ENCODE measurements at places on chromosomes 12 and 14.

- no peak for DNase-seq
Measured at GRCh38 chr14:52279408-52279807, 11.9 kb downstream of the PTGDR start.

DNA sequence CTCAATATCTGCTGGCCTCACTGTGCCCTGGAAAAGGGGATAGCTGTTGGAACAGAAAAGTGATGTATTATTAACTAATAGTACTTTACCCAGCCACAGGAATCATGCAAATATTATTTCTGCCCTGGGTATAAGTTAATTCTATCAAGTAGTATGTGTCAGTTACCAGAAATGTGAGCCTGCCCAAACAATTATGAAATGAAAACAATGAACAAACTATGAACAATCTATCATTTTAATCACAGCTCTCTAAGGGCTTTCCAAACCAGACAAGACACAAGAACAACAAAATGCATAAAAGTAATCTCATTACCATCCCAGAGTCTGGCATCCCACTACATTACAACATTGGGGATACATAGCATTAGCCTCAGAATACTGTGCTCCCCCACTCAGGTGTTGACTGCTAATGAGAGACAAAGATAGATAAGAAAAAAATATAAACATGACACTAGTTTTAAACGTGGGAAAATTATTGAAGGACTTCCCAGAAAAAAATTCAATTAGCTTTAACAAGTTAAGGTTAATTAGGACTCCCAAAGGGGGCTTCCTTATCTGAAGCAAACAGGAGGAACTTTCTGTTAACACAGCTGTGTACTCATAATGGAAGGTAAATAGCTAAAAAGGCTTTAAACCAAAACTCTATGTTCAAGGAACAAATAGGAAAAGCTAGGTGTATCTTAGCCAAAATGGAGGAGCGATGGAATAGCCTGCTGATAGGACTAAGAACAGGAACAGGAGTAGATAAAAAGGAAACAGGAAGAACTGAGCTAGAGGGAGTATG, 3.3 kb downstream of the DCAF5 start:
- no peak for DNase-seq

DNA sequence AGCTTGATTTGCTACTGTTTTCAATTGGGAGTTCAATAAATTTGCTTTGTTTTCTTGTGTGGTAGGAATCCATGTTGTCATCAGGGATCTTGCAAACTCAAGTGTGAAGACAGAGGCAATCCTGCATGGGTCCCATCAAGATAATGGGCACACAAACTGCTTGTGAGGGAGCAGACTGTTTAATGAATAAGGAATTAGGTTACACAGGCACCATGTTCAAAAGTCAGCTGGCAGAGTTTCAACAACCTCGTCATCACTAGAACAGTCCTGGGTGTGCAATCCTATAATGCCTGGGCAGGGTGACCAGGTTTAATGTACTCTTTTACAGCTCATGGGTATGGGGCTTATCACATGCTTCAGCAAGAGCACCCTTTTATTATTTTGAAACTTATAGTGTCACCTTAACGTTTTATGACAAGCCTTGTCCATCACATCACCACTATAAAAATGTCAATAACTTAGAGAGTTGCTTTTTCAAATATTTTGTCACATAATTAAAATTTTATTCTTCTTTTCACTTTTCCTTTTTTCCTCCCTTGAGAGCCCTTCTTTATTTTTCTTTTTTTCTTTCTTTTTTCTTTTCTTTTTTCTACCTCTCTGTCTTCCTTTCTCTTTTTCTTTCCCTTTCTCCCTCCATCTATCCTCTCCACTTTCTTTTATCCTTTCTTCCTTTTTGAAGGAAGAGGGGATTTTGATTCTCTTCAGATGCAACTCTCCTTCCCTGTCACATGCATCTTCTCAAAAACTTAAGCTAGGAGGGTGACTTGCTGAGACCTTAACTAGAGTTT, 252.2 kb upstream of the ATP2B1 start:
- no peak for DNase-seq

DNA sequence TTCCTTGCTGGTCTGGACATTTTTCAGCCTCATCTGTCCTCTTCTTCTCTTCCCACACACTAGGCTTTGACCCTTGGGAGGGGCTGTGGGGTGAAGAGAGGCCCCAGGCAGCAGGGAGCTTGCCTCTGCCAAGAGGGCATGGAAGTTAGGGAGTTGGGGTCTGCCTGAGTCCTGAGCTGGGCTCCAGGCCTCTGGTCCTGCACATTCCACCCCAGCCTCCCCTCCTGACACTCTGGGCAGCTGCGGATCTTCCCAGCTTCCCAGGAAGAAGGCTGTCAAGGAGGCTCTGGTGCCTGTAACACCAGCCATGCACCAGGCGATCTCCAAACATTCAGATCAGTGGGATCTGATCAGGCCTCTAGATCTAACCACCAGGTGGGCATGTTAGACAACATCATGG, 169.1 kb upstream of the PRMT8 start:
- DNase-seq: no peak

- peak; percentile 24 for DNase-seq
Measured at GRCh38 chr12:29241821-29242591, 92.9 kb downstream of the FAR2 start.

DNA sequence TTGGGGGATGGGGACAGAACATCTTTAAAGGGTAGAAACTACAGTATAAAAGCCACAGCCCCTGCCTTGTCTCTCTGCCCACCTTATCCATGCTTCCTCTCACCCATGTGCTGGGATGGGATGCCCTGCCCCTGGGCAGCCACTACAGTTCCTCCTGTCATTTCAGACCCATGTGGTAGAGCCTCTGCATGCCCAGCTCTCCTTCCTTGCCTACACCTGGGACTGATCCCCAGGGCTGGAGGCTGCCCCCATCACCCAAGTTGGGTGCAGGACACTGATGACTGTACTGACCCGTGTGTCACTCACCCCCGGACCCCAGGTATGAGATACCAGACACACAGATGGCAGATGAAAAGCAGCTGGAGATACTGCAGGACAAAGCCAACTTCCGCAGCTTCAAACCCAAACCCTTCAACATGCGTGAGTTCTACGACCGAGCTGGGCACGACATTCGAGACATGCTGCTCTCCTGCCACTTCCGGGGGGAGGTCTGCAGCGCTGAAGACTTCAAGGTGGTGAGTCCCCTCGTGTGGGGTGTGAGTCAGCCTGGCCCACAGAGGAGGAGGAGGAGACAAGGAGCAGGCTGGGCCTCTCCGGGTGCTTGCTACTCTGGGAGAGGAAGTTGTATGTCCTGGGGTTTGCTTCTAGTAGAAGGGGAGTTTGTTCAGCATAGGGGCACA, 2.2 kb downstream of the ASIC1 start:
- DNase-seq: no peak

- DNase-seq: no peak
Measured at GRCh38 chr14:105486974-105487448, 325 bp downstream of the CRIP1 start.

GRCh38 chr14:25837551-25837965, 760.3 kb downstream of the NOVA1 start:
- no peak for DNase-seq

GRCh38 chr12:54136844-54137580, 51.8 kb downstream of the SMUG1 start:
- no peak for DNase-seq

DNA sequence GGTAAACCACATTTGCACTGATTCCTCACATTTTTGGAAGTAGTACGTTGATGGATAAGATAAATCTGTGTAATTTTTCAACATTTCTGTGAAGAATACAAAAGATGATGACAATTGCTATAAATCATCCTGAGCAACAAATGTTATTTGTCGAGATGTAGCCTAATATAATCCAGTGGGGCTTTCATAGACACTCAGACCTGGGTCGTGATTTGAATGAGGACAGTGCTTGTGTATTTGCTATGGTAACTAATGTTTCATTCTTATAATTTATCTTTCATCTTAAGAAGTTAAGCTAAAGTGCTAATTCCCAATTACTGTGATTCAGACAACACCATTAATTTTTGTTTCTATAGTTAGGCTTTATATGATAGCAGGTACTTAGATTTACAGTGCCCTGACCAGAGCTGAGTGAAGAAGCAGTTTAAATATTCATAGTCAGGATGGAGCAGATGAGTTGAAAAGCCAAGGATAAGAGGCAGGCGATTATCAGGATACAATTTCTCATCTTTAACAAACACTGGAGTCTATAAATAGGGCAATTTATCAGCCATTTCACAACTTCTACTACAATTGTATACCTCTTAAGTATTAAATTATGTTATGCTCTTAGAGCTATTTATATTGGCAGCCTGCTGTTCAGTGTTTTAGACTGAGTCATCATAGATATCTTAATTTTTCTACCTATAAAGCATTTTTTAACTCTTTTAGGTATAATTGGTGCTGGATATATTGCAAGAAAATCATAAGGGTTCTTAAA, 359.9 kb downstream of the TRHDE start:
- DNase-seq: no peak

DNA sequence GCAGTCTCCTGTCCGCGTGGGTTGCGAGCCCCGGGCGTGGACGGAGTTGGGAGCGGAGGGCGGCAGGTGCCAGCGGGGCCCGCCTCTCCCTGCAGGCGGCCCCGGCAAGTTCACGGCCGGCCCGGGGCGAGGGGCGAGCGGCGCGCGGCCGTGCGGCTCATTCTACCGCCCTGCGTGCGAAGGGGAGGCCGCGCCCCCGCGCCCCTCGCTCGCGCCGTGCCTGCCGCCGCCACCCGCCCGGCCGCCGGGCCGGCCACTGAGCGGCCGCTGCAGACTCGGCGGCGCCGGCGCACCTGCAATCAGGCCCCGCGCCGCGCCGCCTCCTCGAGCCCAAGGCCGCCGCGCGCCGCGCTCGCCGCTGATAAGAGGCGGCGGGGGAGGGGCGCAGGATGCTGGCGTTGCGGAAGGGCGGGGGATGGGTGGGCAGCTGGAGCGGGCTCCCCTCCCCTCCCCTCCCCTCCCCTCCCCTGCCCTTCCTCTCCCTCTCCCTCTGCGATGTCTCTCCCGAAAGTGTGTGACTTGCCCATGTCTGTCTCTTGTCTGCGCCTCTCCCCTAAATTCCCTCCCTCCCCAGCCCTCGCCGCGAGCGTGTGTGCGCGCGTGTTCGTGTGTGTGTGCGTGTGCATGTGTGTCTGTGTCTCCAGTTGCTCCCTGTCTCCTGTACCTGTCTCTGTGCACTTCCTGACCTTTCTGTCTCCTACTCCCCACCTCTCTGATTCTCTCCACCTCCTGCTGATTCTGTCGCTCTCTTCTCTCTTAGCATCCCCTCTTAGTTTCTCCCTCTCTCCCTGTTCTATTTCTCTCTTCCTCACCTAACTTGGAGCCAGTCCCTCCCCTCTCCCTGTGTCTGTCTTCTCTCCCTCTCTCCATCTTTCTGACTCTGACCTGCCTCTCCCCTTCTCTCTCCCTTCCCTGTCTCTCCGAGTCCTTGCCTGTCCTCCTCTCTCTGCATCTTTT, 768.1 kb upstream of the TBX3 start:
- peak; percentile 70 for DNase-seq
